ENCODE measurements at places on chromosomes 1 and 21.

- DNase-seq, result no peak
Measured at GRCh38 chr1:212463565-212464285, 31.0 kb downstream of the NENF start.

DNA sequence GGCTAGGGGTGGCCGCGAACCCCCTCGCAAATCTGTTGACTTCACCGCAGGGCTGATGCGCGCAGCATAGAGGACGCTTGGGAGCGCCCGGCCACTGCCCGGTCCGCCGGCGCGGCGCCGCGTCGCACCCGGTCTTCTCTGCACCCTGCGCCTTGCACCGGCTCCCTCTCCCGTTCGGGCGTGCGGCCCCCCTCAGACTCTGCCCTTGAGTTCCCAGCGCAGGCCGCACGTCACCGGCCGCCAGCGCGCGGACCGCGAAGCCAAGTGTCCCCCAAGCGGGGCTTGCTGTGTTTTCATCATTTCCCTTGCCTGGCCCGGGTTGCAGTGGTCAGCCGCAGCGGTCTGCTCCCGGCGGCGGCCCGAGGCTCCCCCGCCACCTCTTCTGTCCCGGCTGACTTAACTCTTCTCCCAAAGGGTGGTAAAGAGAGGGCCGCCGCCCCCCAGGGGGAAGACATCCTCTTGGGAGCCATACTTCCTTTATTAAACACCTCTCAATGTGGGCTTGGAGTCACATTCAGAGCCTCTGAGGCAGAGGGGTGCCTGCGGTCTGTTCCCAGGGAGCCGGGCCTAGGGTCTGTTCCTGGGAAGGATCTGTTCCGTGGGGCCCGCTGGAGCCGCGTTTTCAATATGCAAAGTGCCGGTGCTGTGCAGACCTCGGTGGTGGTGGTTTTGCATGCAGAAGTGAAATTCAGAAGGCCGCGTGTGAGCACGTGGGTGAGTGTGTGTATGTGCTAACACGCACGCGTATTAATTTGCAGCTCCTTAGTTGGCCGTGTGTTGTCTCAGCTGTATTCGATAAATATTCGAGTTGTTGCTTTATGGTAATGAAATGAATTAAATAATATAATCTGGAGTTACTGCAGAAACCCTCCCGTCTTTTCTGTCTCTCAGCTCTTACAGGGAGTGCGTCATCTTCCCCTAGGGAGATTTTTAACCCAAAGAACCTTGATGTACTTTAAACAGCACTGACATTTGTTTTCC is 17.6 kb downstream of the PBX1 start:
- DNase-seq, result no peak

GRCh38 chr1:18926315-18927081 is 24.1 kb upstream of the ALDH4A1 start:
- DNase-seq, result peak; percentile 74

GRCh38 chr1:75172556-75172955 is 38.4 kb downstream of the LHX8 start:
- DNase-seq, result no peak

- no peak for DNase-seq
Measured at GRCh38 chr1:78240755-78241154, 195.0 kb downstream of the GIPC2 start.

DNA sequence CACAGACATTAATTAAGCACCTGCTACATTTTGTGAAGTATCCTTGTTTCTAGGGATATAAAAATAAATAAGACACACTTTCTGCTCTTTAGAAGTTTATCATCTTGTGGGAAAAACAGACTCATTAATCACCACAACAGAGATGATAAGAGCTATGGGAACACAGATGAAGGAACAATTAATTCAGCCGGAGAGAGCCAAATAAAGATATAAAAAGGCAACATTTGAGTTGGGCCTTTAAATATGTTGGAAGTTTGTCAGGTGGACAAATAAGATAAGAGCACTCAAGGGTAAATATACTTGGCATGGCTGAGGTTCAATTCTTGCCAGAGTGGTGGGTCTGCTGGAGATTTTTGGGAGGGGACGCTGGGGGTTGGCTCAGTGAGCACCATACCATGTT is 34.2 kb upstream of the VTCN1 start:
- no peak for DNase-seq

DNA sequence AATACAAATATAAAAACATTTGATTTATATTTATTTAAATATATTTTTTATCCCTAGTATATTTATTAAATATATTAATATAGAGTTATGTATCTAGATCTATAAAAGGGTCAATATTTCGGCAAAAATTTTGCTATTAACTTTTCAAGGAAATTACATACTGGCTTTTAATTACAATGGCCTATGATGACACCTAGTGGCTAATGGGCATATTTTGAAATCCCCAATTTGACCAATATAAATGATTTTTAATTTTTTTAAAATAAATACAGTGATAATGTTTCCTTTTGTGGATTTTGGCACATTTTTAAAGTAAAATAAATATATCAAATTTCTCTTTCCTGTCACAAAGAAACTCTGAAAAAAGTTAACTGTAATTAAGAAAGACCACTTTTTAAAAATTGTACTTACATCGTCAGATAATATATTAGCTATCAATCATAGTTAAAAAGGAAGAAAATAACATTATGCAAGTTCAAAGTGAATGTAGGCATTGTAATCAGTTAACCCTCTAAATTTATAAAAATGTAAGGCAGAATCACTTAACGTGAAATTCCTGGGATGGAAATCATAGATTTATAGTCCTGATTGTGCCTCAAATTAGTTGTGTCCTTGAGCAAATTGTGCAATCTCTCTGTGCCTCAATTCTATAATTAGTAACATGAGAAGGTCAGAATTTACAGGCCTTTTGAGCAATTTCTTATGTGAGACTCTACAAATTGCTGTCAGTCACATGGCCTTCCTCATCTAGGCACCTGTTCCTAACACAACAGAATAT is 25.6 kb upstream of the RGS13 start:
- no peak for DNase-seq

DNA sequence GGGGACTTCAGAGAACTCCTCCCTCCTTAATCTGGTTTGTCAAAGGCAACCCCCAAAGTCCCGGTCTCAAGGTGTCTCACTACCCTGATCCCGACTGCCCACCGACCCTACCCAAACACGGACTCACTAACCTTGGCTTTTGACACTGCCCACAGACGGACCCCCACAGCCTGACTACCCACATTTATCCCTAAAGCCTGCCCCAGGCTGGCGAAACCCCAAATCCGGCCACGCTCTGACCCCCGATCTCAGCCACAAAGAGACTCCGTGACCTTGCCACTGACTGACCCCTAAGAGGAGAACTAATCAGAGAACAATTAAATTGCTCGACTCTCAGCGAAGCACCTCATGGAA is 5.2 kb downstream of the ID3 start:
- no peak for DNase-seq

DNA sequence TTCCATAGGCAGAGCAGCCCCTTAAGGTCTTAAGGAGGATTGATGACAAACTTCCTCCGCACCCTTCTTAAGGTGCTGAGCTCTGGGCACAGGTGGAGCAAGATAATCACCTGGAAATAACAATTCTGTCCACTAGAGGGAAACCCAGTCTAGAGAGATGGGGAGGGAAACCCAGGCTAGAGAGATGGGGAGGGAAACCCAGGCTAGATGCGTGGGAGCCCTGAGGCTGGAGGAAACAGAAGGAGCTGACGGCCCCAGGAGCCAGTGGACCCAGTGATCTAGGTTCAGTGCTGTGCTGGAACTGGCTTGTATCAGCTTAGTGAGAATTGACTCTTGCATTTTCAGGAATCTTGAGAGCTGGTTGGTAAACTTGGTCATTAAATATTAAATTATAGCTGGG is 17.8 kb upstream of the MYCL start:
- peak; percentile 37 for DNase-seq

DNA sequence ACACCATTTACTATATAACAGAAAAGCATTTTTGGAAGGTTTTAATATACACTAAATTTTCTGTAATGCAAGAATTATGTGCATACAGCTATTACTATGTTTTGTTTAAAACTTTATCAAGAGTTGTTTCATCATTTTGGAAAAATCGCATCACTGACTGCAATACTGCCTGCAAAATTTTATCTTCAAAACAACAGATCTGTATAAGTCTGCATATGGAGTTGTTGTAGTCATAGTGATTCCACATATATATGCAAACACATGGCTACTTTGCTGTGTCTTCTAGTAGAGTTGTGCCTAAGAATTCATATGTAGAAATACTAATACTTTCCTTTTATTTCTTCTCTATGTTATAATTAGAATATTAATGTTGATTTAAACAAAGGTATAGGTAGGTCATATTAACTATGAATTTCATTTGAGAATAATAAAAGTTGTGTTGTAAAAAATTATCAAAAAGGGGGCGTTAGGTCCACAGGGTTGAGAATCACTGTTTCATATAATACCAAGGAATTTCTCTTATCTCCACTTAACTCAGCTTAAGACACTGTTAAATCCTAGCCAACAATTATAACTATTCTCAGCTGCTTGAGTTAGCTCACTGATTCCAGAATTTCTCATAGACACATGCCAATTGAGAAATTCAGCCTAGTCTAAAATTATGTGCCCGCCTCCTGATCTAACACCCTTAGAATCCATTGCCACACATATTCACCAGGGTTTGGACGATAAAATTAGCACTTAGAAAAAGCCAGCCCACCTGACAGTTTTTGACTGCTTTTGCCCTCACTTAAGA is 22.9 kb upstream of the LAMC1 start:
- no peak for DNase-seq

Data from body of pancreas (tissue), 4 donors.